Stomach (tissue), 19 donors: ENCODE measurements at places on chromosomes 5 and 9. TPM values are rescaled to one million over a fixed set of nuclear protein-coding genes. Genes with fewer than 3 reads are reported as not detected.

Gene GTF2H2C
- 25.9 TPM for total RNA-seq

Gene FSD1L
- total RNA-seq: not detected

Gene TLX3
- not detected for total RNA-seq

Gene MCC
- total RNA-seq: 9.3 TPM

Gene PCDHA9
- total RNA-seq: 0.45 TPM
